ENCODE measurements at places on chromosomes 7 and 10. TPM values are rescaled to one million over a fixed set of nuclear protein-coding genes. Genes with fewer than 3 reads are reported as not detected.

ABLIM1 gene
- 103 TPM for total RNA-seq

PLA2G12B gene
- total RNA-seq: not detected

GHRHR gene
- total RNA-seq: not detected

GOLGA7B gene
- total RNA-seq: under 0.01 TPM

CD36 gene
- total RNA-seq: 0.26 TPM

CYP2W1 gene
- total RNA-seq: not detected

ZNF239 gene
- 1.1 TPM for total RNA-seq

NPSR1 gene
- total RNA-seq: not detected

LSM5 gene
- total RNA-seq: 23.1 TPM

MYO3A gene
- total RNA-seq: not detected

TMEM196 gene
- total RNA-seq: not detected

DOCK1 gene
- 74.0 TPM for total RNA-seq

CYP3A4 gene
- total RNA-seq: not detected

OR2A42 gene
- total RNA-seq: under 0.01 TPM

CLCN1 gene
- not detected for total RNA-seq

CRYGN gene
- not detected for total RNA-seq

H2BK1 gene
- not detected for total RNA-seq

POP7 gene
- total RNA-seq: 54.5 TPM

CLRN3 gene
- 0.11 TPM for total RNA-seq

KIAA1549 gene
- 1.9 TPM for total RNA-seq

TMEM184A gene
- not detected for total RNA-seq

PLXNA4 gene
- total RNA-seq: 12.5 TPM

GIMAP8 gene
- total RNA-seq: 104 TPM

AGR2 gene
- not detected for total RNA-seq

NXPH1 gene
- not detected for total RNA-seq

CTAGE8 gene
- total RNA-seq: 0.04 TPM

SLC4A2 gene
- 64.6 TPM for total RNA-seq

CALD1 gene
- total RNA-seq: 308 TPM

TACC2 gene
- total RNA-seq: 6.1 TPM

FGF8 gene
- not detected for total RNA-seq

RBP3 gene
- total RNA-seq: not detected

GIMAP5 gene
- total RNA-seq: 4.4 TPM

OR2A1 gene
- not detected for total RNA-seq

CAV1 gene
- total RNA-seq: 1,552 TPM

CPN1 gene
- not detected for total RNA-seq

FOXP2 gene
- not detected for total RNA-seq
